ENCODE measurements at places on chromosomes 12 and 14.

DNA sequence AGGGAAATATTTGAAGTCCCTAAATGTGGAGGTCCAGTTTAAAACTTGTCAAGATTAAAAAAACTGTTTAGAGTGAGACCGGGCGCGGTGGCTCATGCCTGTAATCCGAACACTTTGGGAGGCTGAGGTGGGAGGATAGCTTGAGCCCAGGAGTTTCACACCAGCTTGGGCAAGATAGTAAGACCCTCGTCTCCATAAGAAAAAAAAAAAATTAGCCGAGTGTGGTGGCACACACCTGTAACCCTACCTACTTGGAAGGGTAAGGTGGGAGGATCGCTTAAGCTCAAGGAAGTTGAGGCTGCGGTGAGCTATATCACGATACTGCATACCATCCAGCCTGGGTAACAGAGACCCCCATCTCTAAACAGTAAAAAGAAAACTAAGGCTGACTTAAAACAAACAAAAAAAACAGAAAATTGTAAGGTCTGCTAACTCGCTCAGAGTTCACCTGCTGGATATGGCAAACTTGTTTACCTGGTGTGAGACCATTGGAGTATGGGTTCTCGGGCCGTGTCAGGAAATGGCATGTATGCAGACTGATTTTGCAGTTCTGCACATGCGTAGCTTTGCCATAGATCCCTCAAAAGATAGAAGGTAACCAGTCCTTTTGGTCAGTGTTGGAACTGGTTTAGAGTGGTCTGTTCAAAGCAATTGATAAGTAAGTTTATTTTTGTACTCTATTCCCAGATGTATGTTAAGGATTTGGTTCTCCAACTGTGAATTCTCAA is 2.1 kb downstream of the RNF10 start:
- DNase-seq = no peak

DNA sequence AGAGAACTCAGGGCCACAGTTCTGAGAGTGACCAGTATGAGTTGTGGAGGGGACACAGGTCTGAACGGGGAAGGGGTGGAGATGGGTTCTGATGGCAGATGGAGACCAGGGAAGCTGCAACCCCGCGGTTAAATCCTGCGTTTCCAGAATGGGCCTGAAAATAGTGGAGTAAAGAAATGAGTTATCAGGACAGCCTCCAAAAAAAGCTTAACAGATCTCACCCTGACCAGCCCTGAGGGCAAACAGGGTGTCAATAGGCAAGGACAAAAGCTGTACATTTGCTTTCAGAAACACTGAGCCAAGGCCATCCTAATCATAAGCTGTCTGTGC is 555 bp upstream of the RTN1 start:
- no peak for DNase-seq

- DNase-seq = no peak
These were observed 129.0 kb upstream of the WSCD2 start for GRCh38 chr12:108000111-108000510.

DNA sequence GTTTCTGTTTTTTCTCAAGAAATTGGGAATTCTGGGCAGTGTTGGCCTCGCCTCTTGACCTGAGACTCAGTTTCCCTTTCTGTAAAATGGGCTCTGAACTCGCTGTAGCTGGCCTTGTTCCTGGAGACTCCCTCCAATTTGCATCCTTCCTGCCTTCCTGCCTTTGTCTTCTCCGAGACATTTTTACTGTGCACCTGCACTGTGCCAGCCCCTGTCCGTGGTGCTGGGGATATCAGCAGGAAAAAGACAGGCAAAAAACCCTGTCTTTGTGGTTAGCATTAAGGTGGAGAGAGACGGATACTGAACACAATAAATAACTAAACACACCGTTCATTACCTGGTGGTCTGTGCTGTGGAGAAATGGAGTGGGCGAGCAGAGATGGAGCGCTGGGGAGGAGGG is 129.8 kb downstream of the AACS start:
- no peak for DNase-seq

DNA sequence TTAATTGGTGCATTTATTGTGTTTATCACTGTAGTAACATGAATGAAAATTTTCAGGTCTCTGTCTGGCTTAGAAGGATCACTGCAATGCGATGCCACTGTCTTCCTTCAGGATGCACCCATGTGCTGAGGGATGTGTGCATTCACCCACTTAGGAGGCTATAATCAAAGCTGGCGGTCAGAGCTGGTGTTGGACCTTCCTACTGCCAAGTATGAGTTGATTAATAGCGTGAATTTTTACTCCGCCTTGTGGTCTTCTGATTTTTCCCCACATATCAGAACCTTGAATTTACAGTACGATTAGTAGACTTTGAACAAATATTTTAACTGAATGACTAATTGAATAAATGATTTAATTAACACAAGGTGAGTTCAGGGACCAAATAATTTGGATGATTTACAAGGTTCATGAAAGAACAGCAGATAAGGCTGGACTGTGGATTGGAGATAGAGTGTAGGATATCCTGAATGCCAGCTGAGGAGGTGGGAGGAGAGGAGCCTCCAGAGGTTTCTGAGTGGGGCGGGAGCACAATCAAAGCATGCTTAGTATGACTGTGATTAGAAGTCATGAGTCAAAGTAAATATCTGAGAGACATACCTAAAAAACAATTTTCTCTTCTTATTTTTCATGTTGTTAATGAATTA is 50.1 kb downstream of the RERG start:
- DNase-seq = no peak

- DNase-seq = peak; percentile 34
These were observed 52.0 kb upstream of the RNU6-8 start for GRCh38 chr14:32254952-32255679.

DNA sequence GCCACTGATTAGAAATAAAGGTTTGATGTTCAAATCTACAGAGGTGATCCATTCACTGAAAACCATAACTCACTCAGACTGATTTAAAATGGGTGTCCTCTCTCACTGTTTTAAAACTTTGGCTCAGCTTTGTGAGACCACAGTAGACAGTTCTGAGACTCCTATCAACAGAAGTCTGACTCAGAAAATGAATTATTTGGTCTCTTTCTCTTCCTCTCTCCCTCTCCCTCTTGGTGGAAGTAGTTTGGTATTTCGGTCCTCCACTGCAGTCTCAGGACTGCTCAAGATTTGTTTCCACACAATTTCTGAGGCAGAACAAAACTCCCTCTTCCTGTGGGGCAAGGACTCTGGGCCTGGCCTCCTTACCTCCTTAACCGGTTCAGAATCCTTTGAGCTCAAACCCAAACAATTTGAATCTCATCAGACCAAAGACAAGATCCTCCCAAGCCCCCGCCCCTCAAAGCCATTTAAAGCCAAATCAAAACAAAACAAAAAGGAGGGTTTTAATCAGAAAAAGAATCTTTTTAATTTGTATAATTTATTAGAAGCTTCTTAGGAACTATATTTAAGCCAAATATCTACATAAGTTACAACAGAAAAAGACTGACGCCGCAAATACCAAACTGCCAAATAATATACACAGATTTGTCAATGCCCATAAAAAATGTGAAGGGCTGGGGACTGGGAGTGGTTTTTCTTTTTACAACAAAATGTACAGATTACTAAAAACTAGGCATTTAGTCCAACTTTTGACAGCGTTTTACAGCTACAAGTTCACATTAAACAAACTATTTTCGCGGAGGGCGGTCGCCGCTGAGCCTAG is 3.9 kb downstream of the NKX2-1 start:
- no peak for DNase-seq

DNA sequence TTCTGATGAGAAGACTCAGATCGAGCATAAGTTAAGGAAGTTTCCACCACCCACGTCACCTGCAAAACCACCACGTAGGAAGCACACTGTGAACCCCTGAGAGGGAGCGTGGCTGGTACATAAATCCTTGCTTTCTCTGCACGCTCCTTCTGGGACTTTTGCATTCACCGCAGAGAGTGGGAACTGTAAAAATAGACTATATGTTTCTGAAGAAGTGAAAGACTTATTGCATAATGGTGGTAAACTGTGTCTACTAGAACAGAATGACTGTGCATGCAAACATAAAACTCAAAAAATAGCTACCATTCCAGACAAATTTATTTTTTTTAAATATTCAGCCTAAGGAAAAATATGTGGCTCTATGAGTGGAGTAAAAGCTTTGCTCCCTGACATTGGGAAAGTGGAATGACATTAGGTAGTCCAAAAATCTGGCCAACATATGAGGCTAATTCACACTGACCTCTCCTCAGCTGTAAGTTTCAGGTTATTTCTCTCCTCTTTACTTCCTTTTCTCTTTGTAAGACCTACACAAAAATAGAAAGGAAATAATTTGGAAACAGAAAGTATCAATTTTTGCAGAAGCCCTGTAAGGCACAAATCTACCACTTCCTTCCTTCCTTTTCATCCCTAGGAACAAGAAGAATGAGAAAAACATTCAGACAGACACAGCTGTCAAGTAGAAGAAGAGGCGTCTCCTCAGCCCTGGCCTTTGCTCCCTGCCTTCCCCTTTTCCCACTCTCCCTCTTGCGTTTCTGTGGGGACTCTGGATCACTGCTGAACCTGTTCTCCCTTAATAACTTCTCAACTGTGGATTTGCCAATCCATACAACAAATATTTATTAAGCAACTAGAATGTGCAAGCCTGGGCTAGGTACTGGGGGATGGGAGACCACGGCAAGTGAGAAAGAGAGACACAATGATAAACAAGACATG is 264.3 kb upstream of the FOXN3 start:
- peak; percentile 51 for DNase-seq

DNA sequence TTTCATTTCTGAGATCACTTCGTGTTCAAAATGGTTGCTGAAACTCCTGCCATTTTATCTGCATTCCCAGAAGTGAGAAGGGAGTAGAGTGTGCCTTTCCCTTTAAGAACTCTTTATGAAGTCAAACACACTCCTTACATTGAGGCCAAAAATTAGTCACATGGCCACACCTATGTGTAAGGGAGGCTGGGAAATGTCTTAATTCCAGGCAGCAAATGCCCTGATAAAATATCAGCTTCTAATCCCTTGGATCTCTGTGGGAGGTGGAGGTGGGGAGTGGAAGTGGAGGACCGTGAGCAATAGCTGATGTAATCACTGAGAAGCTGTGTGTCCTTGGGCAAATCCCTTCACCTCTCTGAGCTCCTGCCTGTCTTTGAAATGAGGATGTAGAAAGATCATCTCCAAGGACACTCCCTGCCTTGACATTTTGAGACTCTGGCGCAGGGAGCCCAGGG is 22.7 kb upstream of the ANKRD9 start:
- DNase-seq = no peak

DNA sequence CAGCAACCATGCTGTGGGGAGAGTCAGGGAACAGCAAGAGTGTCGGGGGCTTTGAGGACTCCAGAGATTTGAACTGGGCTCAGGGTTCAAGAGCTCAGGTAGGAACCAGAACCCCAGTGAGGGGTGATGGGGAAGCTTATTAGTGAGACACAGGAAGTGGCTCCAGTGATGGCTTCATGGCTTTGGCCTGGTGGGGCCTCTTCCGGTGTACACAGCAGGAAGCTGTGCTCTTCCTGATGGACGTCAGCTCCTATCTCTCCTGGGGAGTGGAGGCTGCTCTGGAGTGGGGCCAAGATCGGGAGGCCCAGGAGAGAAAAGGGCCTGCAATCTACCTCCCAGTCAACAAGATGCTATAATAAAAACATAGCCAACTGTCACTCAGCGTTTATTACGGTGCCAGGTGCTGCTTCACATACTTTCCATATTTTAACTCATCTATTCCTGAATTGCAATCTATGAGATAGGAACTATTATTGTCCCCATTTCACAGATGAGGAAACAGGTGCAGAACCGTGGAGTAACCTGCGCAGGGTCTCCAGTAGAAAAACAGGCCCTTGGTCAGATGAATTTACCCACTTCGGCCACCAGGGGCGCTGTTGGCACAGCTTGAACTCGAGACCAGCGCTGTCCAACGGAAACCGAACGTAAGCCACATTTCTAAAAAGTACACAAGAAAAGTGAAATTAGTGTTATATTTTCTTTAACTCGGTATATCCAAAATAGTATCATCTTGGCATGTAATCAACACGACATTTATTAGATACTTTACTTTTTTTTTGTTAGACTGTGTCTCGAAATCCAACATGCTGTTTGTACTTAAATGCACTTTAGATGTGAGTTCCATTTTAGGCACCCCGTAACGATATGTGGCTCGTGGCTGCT is 63.6 kb upstream of the DLK1 start:
- peak; percentile 63 for DNase-seq

- DNase-seq = no peak
These were observed 41.9 kb downstream of the CCDC177 start for GRCh38 chr14:69532561-69533340.

- no peak for DNase-seq
These were observed 193.7 kb upstream of the FRMD6 start for GRCh38 chr14:51457843-51458562.

- no peak for DNase-seq
These were observed 1.7 kb downstream of the RASSF8 start for GRCh38 chr12:25960143-25960542.

DNA sequence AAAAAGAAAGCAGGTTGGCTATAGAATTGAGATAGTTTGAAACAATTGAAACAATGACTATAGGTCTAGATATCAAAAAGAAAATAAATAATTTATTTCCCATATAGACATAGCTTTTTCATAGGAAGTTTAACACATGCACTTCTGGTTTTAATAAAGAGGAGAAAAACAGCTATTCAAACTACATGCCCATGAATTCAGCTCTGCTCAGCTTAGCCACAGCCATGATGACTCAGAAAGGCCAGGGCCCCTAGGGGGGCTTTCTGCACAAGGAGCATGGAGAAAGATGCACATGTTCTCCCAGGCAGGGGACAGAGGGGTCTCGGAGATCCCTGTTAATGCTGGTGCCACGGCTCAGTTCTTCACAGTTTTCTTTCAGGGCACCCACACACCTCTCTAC is 114.0 kb downstream of the GALC start:
- no peak for DNase-seq

GRCh38 chr14:93984987-93985410 is 8.6 kb upstream of the ASB2 start:
- no peak for DNase-seq

DNA sequence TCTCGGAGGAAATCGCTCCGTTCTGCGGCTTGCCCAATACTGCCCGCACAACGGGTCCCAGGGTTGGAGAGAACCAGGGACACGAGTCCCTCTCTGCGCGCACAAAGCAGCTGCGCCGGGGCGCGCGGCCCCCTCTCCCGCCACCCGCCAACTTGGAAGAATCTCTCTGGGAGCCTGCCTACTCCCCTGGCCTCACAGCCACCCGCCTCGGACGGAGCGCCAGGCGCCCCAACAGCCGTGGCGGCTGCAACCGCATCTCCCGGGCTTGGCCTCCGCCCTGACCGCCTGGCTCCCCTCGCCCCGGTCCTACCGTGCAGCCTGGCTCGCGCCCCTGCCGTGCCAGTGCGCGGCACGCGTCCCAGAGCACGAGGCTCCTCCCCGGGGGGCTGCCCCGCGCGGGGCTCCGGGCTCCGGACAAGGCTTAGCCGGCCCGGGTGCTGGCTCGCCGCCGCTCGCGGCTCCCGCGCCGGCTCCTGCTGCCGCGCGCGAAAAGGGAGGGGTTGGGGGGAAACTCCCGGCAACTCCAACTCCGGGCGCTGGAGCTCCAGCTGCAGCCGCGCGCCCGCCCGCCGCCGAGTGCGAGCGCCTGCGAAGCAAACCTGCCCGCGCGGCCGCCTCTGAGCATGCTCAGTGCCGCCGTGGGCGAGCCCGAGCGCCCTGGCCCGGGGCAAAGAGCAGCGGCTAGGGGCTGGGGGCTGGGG is at the start of gene STXBP6:
Gene STXBP6, minus strand, starts transcription at position 580 of the 701 bp plus-strand sequence. CDS start 75,329 bp downstream, outside the sequence.
- peak; percentile 9 for DNase-seq

GRCh38 chr12:14995583-14996425 is 23.0 kb downstream of the PDE6H start:
- DNase-seq = no peak

GRCh38 chr14:75418850-75419768 is 8.7 kb upstream of the JDP2 start:
- peak; percentile 43 for DNase-seq

- DNase-seq = no peak
These were observed 34.9 kb downstream of the CCDC177 start for GRCh38 chr14:69539631-69540410.

GRCh38 chr12:11923067-11923466 is 147.7 kb upstream of the BCL2L14 start:
- no peak for DNase-seq

Measured in stimulated activated CD4-positive, alpha-beta T cell treated with anti-CD3 and anti-CD28 coated beads, Interleukin-4, amount 100 ng/mL, for 48 hours (primary cell).